HFFc6 (cell line): ENCODE measurements at places on chromosomes 5 and 9.

DNA sequence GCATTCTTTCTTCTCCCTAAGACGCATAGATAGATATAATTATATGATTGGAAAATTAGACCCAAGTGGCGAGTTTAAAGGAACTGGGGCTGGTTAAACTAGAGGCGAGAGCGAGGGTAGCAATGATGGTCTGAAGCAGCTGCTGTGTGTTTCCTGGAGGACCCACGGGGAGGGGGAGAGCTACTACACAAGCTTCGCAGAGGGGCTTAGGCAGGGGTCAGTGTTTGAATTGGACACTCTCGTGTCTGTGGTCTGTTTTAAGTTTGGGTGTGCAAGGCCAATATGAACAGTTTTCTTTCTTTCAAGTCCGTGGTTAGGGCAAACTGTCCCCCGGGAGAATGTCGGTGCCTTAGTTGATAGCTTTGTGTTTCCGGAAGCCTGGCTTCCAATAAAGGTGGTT, 43.1 kb downstream of the PDZD2 start:
- no peak for DNase-seq

GRCh38 chr9:111106202-111106601, 67.9 kb upstream of the LPAR1 start:
- DNase-seq, result no peak

DNA sequence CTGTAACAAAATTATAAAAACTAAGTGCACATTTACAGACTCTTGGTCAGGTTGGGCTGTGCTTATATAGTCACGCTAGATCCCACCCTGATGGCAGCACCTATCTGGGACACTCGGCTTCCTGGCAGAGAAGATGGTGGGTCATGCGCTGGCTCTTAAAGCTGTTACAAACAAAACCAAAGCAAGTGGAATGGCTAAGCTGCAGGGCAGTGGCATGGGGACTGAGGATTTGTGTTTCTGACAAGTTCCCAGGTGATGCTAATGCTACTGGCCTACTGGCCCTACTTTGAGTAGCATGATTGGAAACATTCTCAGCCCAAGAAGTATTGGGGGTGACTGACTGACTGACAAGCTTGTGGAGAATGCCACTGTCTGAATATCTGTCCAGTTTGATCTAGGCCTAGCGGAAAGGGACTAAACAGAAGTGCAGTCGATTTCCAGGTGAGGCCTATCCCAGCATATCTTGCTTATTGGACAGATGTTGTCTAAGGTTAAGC, 8.3 kb downstream of the BTF3 start:
- DNase-seq, result no peak

- DNase-seq, result no peak
Observed at GRCh38 chr5:78503958-78504653, 143.7 kb downstream of the SCAMP1 start.

DNA sequence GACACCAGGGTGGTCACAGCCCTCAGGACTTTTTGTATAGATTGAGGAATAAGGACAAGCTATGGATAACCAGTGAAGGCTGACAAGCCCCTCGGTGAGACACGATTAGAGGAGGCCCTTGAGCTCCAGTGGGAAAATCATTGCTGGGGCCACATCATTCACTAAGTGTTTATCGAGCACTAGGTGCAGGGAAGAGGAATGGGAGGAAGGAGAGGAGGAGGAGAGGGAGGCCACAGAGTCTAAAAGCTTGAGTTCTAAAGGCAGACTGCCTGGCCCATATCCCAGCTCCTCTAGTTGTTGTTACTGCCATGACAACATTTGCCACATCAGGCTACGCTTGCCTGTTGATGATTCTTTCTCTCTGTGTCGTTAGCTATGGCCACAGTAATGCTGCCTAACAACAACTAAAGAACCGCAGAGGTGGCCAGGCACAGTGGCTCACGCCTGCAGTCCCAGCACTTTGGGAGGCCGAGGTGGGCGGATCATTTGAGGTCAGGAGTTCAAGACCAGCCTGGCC, 37.6 kb downstream of the NKX2-5 start:
- DNase-seq, result peak; percentile 4

GRCh38 chr5:139462586-139463276, at the start of gene ECSCR:
ECSCR (minus strand) TSS chr5:139462743; CDS start chr5:139462670, 73 bp downstream.
- no peak for DNase-seq

GRCh38 chr5:6106756-6107155, 271.6 kb downstream of the MED10 start:
- no peak for DNase-seq

DNA sequence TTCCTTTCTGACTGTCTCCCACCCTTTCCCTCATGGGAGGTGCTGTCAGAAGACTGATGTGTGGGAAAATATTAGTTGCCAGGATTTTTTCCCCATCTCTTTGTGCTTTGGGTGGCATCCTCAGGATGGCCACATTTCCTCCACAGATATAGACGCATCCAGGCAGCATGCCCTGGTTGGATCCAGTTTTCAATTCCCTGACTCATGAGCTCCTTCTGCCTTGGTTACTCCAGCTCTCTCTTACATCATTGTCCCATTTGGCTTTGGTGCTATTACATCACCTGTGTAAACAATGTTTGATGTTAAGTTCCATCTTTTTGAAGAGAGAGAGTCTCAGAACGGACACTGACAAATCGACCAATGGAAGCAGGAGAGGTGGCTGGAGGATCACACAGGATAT, 302.5 kb downstream of the CDH18 start:
- DNase-seq, result no peak

DNA sequence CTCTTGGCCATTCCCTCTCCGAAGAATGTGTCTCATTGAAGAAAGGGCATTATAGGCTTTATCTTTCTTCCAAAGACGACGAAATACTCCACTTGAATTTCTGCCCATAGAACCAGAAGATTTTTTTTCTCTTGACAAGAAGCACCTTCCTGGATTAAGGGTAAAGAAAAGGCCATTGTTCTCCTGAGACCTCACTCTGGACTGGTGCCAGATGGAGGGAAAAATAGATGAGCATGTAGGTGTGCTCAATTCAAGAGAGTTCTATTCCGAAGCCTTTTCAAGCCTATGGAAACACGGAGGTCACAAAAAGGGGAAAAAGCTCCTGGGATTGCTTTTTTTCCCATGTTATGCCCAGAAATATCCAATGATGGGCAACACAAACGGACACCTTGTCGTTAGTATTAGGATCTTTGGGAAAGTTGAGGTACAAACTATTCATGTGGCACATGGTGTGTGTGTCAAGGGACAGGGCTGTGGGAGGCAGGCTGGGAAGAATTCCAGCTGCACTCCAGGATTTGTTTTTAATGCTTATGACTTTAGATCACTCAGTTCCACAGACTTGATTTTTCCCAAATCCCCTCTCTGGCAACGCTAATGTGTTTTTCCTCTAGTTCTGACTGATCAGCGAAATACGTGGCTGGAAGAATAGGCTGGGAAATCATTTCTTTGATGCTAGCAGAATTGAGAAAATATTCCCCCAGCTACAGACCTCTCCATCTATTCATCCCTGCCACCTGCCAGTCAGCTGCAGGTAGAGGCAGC, 89.9 kb downstream of the SIL1 start:
- DNase-seq, result peak; percentile 49

- DNase-seq, result no peak
Observed at GRCh38 chr5:98425640-98426039, 347.8 kb upstream of the RGMB start.

DNA sequence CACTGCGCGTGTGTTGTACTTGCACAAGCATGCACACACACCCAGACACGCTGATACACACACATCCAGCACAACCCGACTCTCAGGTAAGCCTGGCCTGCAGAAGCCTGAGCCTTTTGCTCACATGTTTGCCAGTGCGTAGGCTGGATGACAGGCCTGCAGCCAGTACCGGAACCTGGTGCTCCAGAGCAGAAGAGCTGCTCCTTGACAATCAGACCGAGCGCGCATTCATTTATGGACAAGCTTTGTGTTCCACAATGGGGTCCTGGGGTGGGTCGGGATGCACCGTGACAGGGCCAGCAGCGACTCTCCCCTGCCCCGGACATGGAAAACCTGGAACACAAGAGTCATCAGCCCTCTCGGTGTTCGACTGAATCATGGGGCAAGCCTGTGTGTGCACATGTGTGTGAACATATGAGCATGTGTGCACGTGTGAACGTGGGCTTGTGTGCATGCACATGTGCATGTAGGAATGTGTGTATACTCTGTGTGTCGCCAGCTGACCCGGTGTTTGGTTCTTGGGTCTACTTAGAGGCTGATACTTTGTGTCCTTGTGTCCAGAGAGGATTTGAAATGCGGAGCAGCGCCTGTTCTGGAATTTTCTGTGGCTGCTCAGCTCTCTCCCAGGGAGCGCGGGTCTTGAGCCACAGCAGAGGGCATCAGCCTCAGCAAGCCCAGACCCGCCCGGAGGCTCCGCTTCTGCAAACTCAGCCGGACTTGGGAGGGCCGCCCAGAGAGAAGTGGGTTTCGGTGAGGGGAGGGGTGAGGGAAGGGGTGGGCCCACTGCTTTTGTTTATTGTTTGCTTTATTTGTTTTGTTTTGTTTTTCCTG, 32.2 kb downstream of the IRX4 start:
- no peak for DNase-seq

DNA sequence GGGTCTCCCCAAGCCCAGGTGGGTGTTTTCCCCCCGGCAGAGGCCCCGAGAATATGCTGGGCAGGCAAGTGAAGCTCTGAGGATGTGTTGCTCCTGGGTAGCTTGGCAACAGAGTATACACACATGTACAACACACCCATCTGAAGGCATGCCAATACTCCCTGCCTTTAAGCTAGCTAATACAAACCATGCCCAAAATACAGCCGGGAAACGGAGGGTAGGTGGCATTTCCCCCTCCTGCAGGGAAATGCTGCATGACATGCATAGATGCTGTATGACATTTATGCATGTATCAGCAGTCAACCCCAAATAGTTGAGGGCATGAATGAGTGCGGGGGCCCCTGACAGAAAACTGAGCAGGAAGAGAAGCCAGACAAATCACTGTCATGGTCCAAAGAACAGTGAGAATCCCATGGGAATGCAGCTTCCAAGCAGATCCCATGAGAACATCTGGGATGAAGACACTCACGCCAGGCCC, 614.1 kb downstream of the EBF1 start:
- DNase-seq, result no peak

- DNase-seq, result no peak
Observed at GRCh38 chr5:145158730-145159129, 676.4 kb downstream of the PRELID2 start.

DNA sequence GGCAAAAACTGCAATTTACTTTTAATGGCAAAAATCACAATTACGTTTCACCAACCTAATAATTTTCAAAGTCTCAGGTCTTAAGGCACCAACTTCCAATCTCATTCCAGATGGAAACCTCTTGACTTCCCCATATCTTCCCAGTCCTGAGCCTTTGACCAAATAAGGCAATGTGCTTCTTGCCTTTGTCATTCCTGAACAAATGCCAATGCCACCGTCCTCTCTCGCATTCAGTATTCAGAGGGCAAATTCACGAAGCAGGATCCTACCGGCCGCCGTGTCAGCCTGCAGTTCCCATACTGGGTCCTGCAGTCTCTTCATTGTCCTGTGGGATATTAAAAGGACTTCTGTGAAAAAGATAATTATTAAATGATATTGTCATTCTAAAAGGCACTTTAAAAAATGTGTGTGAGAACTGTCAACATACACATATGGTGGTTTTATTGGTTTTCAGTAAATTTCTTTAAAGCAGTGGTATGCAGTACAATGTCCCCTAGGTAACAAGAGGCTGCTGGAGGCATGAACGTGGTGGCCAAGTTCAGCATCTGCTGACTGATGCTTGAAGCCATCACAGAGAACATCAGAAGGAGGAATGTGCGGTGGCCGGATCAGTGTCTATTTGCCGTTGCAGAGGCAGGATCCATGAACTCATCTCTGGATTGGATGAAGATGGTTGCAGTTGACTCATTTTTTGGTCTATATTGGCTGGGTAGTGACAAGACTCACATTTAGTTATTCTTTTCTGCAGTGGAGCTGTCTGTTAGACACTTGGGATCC, 101.4 kb upstream of the IRX4 start:
- no peak for DNase-seq

- DNase-seq, result peak; percentile 94
Observed at GRCh38 chr5:150904479-150905311, at the start of gene ZNF300. ZNF300 (minus strand) TSS chr5:150904980; CDS start chr5:150903155, 1,825 bp downstream.

- no peak for DNase-seq
Observed at GRCh38 chr9:700365-701282, 140.9 kb upstream of the DMRT1 start.

DNA sequence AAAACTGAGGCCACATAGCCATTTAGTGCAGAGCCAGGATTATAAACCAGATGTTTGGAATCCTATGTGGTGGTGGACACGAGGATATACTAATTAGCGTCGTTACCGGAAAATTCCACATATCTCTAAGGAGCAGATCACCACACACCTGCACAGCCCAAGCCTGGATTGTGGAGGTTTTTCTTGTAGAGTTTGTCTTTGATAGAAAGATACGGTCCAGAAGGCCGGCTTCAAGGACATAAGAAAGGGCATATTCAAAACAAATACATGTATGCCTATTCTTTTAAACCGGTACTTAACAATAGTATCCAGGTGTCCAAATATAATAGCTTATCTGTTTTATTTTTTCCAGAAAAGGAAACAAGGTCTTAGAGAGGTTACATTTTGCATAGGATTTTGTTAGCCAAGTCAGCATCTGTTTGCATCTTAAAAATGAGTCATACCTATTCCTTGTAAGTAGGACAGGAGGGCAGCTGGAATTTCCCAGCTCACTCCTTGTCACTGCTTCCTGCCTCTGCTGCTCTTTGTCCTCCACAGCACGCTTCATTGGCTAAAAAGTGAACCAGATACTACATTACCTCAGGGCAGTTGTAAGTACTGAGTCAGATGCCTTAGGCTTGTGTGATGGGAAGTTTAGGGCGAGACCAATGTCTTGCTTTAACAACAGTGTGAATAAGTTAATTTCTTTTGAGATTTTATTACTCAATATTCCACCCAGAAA, 3.6 kb downstream of the TMC1 start:
- peak; percentile 99 for DNase-seq

DNA sequence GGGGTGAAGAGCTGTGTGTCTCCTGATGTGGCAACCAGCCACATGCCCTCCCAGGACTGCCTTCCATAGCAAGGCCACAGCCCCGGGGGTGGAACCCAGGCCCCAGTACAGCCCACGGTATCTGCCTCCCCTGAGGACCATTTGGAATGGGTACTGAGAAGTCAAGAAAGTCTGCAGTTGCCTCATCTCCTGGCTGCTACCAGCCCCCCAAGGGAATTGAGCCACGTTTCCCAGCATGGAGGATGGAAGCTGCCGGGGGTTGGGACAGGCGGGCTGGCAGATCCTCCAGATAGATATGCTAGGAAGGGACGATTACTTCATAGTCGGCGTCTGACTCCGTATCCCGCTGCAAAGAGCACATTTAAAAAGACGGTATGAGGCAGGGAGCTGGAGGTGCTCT, 5.5 kb upstream of the DMRT2 start:
- no peak for DNase-seq
